ENCODE measurements at places on chromosomes 6 and 20.

DNA sequence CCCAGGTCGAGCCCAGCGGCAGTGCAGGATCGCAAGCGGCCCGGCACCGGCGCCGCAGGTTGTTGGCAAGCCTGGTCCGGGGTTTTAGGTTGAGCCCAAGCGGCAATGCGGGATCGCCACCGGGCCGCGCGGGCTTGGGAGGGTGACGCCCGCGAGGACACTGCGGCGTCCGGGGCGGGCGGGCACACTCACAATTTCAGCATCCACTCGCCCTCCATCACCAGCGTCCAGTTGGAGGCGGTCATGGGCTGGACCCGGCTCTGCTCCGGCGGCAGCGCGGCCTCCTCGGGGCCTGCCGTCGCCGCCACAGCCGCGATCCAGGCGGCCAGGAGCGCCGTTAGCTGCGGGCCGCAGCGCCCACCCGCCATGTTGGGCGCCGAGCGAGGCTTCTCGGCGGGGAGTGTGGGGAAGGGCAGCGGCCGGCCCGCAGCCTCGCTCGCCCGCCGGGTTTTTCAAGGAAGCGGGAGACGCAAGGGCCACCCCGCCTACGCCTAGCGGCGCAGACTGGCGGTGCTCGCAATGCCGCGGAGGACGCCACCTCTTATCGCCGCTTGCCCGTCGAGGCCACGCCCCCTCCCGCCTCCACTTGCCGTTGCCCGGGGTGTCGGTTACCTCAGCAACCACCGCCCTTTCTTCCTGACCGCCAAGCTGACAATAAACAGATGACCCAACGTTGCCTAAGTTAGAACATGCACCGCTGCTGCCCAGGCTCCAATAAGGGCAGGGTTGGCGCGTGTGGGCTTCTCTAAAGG lies at the start of gene TMX4:
Gene TMX4, minus strand, starts transcription at position 516 of the 752 bp plus-strand sequence. Its CDS starts 148 bp downstream, at position 368.
- peak; percentile 99 for DNase-seq

GRCh38 chr6:115909923-115910546 lies 150.7 kb downstream of the FRK start:
- DNase-seq: no peak

DNA sequence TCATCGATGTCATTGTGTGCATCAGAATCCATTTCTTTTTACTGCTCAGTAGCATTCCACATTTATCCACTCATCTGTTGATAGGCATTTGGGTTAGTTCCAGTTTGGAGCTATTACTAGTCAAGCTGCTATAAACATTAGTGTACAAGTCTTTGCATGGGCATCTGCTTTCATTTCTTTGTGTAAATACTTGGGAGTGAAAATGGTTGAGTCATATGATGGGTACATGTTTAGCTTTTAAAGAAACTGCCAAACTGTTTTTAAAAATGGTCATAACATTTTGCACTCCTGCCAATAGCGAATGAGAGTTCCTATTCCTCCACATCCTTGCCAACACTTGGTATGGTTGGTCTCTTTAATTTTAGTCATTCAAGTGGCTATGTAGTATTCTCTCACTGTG lies 21.2 kb upstream of the SLC22A2 start:
- no peak for DNase-seq

DNA sequence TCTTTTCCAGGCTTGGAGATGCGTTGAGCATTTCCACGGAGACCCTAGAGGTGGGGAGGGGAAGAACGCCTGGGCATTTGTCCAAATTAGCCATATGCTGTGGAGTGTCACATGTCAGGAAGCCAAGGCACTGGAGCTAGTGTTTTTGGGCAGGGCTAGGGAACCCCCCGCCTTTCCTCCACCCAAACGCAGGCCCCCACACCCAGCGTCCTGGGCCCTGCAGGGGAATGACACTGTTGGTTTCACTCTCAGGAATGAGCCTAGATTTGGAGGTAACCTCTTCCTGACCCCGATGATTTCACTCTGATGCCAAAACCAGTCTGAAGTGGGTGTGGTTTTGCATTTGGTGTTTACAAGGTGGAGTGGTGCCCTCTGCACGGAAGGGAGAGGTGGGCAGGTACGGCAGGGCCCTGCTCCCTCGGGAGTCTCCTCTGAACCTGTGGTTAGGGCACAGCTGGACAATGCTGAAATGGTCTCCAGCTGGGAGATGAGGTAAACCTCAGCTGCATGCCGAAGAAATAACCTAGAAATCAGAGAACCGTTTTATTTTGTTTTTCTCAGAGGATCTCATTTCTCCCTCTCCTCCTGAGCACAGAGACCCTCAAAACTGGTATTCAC lies 29.5 kb downstream of the MTHFD1L start:
- peak; percentile 34 for DNase-seq

GRCh38 chr20:63442100-63442493 lies 30.4 kb downstream of the KCNQ2 start:
- peak; percentile 75 for DNase-seq

GRCh38 chr20:22974354-22974753 lies 60.8 kb upstream of the SSTR4 start:
- DNase-seq: peak; percentile 60

GRCh38 chr6:37648465-37649330 lies 49.0 kb downstream of the MDGA1 start:
- no peak for DNase-seq

GRCh38 chr6:4871825-4872224 lies 95.6 kb downstream of the CDYL start:
- no peak for DNase-seq

- no peak for DNase-seq
These were observed 152.0 kb downstream of the TSHZ2 start for GRCh38 chr20:53124075-53124551.

- no peak for DNase-seq
These were observed 32.5 kb downstream of the ZC3H12D start for GRCh38 chr6:149452037-149452939.

DNA sequence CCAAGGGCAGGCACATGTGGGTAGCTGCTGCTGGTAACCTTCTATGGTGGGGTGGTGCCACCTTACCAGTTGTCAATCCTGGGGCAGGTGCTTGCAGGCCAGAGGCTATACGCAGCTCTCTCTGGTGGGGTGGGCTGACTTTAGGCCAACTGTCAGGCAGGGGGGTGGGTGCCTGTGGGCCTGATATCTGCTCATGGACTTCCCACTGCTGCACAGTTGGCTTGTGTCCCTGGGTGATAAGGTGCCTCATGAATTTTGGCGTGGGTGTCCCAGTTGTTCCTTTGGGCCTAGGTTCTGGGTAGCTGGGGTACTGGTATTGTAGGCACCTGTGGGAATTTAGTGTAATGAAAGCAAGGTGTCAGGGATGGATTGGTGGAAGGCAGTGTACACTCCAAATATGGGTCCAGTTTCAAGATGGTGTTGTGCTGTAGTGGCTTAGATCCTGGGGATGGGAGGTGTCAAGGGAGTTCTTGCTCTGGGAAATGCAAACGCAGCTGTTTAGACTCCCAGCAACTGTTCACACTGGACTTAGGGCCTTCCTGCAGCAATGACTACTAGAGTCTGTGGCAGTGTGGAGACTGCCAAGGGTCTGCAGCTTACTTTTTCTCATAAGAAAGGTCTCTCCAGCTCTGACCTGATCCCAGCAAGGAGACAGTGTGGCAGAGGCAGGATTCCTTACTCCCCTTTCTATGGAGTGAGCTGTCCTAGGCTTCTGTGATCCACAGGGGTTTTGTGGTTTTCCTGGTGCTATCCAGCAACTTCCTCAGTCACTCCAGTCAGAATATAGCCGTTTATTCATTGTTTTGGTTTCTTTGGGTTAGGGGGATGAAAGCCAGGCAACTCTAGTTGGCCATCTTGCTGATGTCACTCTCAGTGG lies 128.2 kb downstream of the CRYBG1 start:
- no peak for DNase-seq

DNA sequence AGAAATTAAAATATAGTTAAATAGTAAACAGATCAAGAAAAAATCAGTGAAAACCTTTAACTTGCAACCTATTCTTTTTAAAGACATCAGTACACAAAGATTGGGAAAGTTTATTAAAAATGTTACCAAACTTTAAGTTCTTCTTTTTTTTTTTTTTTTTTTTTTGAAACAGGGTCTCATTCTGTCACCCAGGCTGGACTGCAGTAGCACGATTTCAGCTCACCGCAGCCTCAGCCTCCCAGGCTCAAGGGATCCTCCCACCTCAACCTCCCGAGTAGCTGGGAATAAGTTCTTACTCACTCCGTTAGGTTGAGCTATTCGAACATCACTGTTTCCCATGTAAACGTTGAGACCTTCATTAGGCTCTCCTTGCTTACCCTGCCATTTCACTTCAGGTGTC lies 5.6 kb downstream of the MAP3K5 start:
- DNase-seq: no peak

Data from suppressor macrophage treated with lipopolysaccharide for 1 hour (primary cell).